ENCODE measurements at places on chromosomes 12 and 14.

DNA sequence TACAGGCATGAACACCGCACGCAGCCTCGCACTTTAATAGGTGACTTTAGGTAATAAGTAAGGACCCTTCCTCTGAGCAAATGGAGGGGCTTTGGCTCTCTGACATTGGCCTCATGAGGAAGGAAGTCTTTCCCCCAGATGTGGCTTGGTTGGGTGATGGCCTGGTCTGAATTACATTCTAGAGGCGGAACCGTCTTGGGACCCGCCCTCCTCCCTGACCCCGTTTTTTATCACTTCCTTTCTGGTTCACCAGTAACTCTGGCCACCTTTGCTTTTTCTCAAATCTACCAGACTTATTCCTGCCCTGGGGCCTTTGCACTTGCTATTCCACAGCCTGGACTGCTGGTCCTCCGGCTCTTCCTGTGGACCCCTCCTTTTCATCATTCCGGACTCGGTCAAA, 13.4 kb downstream of the ALDH2 start:
- no peak for DNase-seq

- no peak for DNase-seq
Observed at GRCh38 chr12:132522592-132523380, 32.8 kb downstream of the FBRSL1 start.

GRCh38 chr12:122385171-122386016, 37.1 kb downstream of the CLIP1 start:
- no peak for DNase-seq

DNA sequence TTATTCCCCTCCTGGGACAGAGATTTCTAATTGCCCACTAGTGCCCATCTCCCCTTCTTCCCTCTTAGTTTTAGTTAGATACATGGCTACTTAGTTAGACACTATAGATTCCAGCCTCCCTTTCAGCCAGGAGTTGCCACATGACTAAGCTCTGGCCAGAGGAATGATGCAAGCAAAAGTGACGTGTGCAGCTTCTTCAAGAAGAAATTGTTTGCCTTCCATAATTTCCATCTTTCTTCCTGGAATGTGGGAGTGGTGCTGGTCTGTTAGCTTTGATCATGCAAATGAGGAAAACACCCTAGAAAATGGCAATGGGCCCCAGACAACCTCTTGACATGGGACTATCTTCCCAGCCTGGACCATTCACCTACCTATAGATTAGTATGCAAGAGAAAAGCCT, 21.4 kb downstream of the CCDC177 start:
- no peak for DNase-seq

DNA sequence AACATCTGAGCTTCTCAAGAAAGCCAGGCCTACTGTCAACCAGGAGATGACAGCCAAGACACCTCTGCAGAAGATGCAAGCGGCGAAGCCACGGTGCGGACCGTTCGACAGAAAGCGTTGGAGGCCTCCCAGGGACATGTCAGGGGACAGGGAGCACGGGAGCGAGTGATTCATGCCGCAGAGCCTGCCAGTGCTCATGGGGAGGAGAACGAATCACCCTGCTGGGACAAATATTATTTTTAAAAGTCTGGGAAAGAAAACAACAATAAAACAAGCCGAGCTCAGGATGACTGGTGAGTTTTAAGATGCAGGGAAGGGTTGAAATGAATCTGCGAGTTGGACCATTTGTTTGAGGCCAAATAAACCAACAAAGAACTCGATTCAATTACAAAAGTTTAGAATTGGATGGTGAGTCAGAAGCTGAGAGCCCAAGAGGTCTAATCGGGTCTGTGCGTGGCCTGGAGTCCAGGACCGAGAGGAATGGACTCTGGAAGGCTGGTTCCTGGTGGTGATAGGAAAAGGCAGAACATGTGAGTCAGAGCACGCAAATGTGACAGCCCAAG, 91.0 kb downstream of the RBM19 start:
- no peak for DNase-seq

DNA sequence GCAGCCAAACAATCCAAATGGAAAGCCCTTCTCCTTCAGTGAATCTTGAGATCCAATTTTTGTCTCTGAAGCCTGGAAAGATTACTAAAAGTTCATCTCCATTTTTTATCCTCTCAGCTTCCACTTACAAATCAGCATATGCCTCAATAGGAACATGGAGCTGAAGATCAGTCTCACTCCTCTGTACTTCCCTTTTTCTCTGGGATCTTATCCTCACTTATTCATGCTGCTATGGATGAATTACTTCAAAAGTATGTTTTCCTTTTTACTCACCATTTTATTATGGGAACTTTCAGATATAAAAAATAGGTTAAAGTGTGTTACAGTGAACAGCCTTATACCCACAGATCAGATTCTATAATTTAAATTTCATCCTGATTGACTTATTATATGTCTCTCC, 14.4 kb upstream of the NTF3 start:
- no peak for DNase-seq

- DNase-seq, result no peak
Observed at GRCh38 chr12:80798281-80798680, 81.6 kb downstream of the MYF5 start.

DNA sequence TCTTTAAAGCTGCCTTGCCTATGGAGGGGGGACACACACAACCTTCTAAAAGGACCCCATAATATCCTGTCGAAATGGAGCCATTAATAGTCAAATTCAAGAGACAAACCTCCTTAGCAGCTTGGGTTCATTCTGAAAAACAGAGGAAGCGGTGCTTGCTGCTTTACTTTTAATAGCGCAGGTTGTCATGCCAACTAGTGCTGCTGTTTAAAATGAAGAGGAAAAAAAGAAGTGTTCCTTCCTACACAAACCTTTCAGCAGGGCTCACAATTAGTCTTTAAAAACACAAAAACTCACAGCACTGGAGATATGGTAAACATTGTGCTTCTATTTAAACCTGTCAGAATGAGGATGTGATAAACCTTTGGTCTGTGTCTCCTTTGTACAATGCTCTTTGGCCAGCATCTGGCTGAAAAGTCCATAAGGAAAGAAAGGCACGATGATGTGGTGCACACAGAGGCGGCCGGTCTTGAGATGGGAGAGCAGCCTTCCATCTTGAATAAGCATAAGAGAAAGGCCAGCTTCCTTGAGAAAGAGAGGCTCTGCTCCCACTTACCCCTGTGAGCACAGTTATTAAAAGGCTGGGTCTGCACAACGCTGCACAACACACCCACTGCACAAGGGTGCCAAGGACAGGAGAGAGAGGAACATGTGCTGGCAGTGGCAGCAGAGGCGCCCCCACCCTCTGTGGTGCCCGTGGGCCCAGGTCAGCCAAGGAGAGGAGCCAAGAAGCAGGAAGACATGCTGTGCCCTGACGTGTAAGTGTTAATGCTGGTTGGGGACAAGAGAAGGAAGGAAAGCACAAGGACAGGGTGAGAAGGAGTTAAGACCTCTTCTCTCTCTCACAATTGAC, 144.6 kb downstream of the TTC7B start:
- no peak for DNase-seq

GRCh38 chr12:12501121-12501520, 61.5 kb downstream of the DUSP16 start:
- DNase-seq, result no peak

GRCh38 chr12:15220915-15221885, at the start of gene RERG:
TSS of gene RERG (minus strand) at chr12:15221417. CDS start at chr12:15217489, 3,928 bp downstream.
- no peak for DNase-seq

GRCh38 chr14:63662776-63663175, 21.1 kb upstream of the WDR89 start:
- DNase-seq, result no peak

DNA sequence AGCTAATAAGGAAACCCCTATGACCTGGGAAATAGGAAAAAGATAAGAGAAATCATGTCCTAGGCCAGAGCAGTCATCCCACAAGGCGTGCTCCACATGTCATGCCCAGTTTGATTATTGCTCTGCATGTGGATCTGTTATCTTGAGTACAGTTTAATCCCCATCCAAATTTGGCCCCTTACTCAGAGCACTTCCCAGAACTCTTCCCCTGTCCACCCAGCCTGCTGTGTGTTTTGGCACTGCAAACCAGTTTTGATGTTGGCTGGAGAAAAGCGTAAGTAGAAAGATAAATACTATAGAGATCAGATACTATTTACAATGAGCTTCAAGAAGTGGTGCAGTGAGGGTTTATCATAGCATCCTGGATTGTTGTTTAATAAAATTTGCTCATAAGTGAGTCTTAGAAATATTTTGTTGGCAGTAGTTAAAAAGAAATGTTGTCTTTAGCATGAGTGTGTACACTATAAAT, 83.8 kb downstream of the PTPRB start:
- no peak for DNase-seq

DNA sequence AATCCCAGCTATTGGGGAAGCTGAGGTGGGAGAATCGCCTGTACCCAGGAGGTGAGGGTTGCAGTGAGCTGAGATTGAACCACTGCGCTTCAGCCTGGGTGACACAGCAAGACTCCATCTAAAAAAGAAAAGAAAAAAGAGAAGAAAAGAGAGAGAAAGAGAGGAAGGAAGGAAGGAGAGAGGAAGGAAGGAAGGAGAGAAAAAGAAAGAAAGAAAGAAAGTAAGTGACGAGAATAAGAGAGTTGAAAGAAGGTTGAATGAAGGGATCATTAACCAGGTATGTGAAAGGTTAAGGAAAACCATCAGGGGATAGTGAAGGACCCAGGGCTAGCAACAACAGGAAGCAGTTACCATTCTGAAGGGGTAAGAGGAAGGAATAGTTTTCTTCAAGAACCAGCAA, 4.2 kb upstream of the DTD2 start:
- DNase-seq, result no peak

GRCh38 chr14:96304956-96305355, 48.9 kb downstream of the BDKRB1 start:
- DNase-seq, result no peak

DNA sequence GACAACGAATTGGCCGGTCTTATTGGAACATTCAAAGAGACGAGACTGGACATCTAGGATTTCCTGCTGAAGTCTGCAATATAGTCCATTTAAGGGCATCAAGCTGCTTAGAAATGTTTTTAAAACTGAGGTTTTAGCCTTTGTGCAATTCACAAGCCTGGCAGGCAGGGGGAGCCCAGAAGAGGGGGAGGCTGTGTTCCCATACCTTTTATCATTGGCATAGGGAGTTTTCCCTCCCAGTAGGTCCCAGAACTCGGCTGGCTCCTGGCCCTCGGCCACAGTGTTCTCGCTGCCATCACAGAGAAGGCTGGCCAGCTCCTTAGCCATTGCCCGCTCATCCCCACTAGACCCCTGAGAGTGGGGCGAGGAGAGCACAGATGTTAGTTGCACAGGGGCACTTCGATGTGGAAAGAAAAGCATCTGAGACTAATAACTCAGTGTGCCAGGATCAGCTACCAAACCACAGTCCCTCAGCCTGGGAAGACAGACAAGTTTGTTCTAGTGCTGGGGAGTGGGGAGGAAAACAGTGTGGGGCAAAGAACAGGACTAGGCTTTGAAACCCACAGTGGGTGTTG, 15.1 kb downstream of the AVIL start:
- DNase-seq, result no peak

DNA sequence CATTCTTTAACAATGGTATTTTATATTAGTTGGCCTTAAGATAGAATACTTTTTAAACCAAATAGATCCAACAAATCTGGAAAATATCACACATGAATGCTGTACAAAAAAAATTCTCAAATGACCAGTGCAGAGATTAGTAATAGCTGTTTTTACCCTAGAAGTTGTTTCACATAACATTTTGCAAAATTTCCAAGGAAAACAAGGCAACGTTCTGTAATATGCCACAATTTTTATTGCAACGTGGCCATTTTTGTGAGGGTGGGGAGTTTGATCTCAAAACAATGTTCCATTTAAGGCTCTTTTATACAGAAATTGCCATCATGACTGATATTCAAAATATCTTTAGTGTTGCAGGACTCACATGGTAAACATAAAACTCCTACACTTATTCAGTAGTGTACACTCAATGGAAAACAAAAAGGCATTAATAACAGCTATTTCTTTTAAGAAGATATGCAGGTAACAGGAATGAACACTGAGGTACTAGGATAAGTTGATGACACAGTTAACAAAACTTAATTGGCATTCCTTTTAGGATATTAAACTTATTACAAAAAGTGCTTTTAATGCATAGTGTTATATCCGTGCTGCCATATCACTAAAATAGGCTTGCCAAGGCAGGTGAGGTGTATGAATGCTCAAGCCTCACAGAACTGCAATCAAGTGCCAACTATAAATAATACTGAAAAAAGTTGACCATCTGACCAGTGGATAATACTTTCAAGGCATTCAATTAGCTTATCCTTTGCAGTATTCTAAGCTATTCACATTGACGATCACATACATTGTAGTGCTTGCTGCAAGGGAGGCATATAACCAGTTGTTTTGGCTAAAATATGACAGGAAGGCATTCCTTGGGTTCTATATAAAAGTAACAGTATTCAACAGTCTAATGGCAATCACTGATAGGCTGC, 2.3 kb downstream of the CFL2 start:
- no peak for DNase-seq

- no peak for DNase-seq
Observed at GRCh38 chr14:92014040-92014439, 25.8 kb downstream of the TRIP11 start.
